ENCODE measurements at places on chromosomes 2 and 18.

DNA sequence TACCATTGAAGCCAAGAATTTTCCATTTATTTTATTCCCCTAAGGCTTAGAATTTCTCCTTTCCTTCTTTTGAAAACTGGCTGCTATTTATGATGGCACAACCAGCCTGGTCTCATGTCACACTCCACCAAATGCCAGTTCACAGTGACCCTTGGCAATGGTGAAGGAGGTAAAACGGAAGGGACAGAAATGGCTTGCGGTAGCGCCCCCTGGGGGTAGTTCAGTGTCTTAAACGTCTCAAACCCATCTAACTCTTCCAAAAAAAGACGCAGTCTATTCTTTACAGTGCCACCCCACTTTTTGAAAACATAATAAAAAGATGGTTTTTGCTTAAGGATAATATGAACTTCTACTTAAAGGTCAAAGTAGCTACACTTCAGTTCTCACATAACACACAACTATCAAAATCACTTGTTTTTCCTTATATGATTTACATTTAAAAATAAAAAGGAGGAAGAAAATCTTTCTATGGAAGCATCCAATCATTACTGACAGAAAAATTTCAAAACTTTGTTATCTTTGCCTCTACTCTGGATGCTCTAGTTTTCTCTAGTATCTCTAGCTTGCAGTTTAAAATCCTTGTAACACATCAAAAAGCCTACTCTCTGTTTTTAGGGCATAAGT lies 28.0 kb downstream of the PNO1 start:
- DNase-seq, result peak; percentile 30

DNA sequence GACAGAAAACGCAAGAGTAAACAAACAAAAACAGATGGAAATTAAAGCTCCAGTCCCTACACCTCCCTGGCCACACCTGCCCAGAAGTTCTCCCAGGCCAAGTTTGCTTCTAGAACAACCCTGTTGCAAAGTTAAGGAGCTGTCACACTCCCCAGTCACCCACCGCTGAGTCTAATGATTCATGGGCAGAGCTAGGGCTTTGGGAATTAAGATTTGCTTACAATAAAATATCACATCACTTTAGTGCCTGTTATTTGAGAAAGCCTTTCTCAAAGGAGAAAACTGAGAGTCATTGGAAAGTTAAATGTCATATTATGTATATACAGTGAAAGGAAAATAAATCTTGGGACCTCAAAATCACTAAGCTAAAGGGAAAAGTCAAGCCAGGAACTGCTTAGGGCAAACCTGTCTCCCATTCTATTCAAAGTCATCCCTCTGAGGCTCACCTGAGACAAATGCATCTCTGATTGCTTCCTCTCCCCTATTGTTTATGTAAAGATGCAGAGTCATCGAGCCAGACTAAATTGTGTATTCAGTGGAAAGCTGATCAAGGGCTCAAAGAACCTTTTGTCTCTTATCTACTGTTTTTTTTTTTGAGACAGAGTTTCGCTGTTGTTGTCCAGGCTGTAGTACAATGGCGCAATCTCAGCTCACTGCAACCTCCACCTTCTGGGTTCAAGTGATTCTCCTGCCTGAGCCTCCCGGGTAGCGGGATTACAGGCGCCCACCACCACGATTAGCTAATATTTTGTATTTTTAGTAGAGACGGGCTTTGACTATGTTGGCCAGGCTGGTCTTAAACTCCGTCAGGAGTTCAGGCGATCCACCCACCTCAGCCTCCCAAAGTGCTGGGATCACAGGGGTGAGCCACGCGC lies 2.8 kb downstream of the CRYGB start:
- DNase-seq, result no peak

- DNase-seq, result peak; percentile 22
These were observed 8.8 kb downstream of the SIGLEC15 start for GRCh38 chr18:45834306-45834705.

GRCh38 chr2:203019142-203019541 lies 4.5 kb downstream of the NBEAL1 start:
- no peak for DNase-seq

DNA sequence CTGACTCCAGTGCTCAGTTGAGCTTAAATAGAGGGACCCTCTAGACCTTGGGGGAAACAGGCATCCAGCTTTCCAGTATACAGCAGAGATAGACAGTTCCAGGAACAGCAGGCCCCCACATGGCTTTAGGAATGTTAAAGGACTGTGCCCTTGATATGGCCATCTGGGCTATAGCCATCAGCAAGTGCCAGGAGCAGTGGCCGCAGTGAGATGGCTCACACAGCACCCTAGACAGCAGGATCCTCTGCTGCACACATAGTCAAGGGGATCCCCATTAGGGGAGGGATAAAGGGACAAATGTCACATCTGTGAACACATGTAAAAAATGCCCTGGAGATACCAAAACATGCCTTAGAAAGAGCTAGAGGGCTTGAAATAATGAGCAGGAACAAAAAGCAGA lies 213.4 kb downstream of the PTH2R start:
- no peak for DNase-seq

DNA sequence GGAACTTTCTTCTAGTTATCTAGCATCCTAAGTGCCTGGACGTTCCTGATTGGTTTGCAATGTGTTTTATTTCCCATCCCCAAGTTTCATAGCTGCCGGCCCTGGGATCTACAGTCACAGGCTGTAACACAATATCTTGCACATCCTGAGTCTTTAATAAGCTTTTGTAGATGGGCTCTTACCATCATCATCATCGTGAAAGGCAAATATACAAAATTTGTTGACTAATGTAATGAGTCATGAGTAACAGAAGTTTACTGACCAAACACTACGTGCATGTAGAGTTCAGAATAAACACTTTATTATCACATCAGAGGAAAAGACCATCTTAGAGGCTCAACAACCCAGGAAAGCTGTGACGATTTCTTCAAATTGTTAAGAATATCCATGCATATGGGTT lies 8.1 kb upstream of the TYMS start:
- DNase-seq, result no peak

GRCh38 chr2:42223067-42223854 lies 54.1 kb downstream of the EML4 start:
- no peak for DNase-seq

DNA sequence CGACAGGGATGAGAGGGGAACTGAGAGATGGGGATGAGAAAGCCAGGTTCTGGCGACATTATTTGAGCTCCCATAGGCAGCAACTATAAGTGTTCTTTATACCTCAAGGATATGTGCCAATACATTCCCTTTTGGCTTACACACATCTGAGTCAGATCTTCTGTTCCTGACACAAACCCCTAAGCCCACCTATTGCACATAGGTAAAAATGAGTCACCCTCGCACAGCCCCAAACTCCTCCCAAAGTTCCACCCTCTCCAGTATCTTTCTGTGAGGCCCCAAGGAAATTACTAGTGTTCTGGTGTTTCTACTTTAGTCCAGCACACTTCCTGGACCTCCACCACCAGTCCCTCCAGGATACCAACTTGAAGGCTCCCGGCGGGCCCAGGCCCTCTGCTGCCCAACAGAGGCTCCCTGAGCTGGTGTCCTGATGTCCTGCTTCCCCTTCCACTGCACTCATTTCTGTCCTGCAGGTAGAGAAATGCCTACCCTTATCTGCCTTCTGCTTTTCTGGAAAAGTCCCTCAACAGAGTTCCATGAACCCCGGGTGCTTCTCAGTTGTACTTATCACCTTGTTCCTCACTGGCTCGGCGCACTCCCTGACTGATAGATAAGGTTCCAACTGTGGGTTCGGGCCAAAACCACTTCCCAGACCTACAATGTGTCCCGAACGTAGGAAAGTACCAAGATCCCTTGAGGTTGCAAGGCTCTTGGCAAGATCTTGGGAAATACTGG lies 125.5 kb downstream of the EN1 start:
- no peak for DNase-seq

DNA sequence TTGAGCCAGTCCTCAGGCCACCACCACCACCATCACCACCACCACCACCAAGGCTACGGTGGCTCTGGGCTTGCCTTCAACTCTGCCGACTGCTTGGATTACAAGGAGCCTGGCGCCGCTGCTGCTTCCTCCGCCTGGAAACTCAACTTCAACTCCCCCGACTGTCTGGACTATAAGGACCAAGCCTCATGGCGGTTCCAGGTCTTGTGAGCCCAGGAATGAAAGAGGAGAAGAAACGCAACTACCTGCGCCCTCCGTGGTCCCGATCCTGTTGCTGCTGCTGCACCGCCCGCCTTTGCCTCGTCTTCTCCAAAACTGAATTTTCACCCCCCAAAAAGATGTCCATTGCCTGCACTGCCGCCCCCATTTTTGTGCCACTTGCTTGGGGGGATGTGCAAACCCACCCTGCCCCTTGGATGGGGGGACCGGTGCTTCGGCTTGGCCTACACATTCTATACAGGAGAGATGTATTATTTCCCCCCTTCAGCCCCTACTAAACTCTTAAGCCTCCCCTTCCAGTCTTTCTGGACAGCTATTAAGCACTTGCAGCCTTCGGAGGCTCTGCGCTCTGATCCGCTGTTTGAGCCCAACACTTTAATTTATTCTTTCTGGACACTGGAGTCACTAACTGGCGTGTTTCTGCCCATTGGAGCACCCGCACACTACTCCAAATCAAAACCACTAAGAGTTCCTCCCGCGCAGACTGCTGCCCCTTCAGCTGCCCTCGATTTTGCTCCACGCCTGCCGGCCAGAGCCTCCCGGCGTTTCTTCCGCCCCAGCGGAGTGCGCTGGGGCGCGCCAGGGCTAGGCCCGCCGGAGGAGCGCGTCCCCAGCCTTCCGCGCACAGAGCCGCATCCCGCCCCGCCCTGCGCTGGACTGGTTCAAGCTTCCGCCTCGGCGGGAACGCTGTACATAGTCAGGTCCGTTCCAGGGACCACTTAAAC lies 5.7 kb downstream of the OTX1 start:
- no peak for DNase-seq

DNA sequence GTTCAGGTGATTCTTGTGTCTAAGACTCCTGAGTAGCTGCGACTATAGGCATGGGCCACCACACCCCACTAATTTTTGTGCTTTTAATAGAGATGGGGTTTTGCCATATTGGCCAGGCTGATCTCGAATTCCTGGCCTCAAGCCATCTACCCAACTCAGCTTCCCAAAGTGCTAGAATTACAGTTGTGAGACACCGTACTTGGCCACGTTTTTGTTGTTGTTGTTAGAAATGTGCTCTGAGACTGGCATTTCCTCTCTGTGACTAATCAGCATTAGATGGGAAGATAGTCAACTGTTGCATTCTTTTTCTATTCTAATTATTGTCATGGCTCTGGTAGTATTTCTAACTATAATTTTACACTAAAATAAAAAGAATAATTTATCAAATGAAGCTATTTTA lies 191.7 kb downstream of the CAMKMT start:
- no peak for DNase-seq
